RPMI8226 (cell line): ENCODE measurements at places on chromosomes 2 and 18.
A peak's percentile ranks its signal among the peaks of the same experiment; 100 is the strongest.

GRCh38 chr18:62131301-62131909 is 55.5 kb downstream of the PIGN start:
- DNase-seq: peak; percentile 75

- no peak for DNase-seq
Observed at GRCh38 chr2:40150266-40150665, 301.6 kb downstream of the SLC8A1 start.

DNA sequence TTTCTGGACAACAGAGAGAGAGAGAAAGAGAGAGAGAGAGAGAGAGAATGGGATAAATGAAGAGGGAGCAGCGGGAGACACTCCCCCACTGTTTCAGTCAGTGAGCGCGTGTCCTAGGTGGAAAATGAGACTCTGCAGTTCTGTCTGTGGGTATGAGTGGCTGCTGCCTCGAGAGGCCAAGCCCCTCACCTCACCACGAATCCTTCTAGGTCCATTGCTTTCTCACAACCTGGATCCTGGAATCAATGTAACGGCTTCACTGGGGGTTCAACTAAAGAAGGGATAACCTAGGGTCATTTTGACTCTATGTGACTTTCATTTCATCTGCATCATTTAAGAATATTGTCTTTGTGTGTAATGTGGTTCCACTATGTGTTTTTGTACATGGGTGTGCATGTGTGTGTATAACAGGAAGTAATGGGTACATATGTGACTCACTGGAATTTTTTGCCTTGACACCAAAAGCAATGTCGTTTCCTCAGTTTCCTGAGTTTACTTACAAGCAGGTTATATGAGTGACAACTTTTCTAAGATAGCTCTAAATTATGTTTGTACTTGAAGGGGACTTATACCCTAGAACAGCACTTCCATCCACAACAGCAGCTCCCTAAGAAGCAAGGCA is 221.4 kb upstream of the TRIB2 start:
- DNase-seq: no peak

DNA sequence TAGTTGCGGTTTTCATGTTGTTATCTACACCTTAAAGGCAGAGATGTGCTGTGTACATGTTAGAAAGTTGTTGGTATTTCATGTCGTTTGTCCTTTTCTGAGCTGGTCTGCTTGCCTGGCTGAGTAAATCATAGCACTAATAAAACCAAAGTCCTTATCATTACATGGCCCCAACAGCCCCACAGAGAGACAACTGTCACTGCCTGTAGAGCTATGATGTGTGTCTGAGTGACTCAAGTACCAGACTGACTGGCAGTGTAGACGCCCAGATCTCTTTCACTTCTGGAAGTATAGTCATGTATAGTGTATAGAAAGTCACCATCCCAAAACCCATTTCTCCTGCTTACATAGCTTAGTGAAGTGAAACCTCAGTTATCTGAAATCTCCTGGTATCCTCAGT is 4.3 kb downstream of the SOCS6 start:
- DNase-seq: no peak

DNA sequence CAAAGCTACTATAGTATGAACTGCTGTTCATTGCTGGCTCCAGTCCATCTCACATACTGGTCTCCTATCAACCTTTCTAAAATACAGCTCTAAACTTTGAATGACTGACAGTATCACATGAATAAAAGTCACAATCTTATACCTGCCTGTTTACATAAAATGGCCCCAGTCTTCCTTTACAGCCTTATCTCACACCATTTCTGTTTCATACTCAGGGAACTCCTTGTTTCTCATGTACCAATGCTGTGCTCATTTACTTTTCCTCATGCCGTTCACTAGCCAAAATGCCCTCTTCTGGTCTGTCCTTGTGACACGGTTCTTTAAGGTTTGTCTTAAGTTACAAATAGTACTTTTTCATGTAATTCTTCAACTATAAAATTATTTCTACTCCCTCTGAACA is 6.2 kb downstream of the ATP5MC3 start:
- DNase-seq: no peak

GRCh38 chr2:232321817-232322559 is 56.6 kb upstream of the ALPP start:
- DNase-seq: no peak

GRCh38 chr2:96315400-96316071 is 9.6 kb upstream of the ITPRIPL1 start:
- no peak for DNase-seq

DNA sequence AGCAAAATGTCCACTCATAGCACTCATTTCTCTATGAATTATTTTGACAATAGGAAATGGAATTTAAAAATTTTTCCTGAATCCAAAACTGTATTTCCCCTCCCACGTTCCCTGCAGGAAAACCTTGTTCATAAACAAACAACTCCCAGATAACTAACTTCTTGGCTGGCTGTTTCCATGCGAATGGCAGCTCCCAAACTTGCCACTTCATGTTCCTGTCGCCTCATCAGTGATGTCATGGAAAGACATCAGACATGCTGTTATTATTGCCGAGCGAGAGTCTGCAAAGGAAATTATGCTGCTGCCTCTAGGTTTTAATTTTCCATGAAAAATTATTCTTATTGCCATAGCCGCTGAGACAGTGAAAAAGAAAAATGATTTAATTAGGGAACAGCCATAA is 117.0 kb upstream of the RIOK3 start:
- DNase-seq: no peak

GRCh38 chr18:38368886-38369285 is 803.3 kb upstream of the CELF4 start:
- no peak for DNase-seq

DNA sequence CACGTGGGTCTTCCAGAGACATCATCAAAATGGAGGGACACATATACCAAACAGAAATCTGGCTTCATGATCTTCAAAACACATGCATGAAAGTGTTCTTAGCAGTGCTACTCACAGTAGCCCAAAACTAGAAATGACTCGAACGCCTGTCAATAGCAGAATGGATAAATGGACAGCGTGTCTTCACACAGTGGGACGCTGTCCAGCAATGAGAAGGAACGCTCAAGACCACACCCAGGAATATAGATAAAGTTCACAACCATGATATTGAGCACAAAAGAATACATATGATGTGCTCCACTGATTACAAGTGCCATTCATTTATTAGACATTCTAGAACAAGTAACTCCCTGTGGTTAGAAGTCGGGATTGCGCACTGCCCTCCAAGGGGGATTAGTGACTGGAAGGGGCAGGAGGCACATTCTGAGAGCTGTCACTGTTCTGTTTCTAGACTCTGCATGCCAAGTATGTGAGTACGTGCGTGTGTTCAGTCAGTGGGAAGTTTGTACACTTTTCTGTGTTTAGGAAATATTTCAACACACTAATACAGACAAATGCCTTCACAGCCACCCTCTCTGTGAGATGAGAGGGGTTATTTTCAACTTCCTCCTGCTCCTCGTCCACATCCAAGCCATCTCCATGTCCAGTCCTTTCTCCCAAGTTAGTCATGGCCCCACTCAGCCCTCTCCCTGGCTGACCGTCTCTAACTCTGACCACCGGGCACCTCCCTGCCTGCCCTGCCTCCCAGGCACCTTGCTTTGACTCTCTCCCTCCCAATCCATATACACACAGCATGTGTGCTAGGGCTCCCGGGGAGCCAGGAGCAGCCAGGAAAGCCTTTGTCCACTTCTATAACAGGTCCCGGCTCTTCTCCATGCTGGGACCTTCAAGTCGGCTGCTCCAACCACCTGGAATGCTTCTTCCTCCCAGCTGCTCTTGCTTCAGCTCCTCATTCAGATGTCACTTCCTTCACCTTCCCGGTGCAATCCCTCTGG is 26.9 kb upstream of the TNS1 start:
- DNase-seq: no peak

DNA sequence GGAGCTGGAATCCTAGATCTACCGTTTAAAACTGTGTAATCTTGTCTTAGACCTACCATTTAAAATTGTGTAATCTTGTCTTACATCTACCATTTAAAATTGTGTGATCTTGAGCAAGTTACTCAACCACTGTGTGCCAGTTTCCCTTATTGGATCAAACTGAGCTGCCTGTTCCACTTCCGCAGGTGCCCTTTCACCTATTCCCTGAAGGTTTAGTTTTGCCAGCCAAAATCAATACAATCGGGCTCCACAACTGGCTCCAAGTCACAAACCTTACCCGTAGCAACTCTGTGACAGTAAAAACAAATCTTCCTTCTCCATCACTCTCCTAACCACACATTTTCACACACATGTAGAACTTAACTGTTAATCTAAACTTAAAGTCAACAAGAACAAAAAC is 20.1 kb downstream of the DOCK10 start:
- no peak for DNase-seq

DNA sequence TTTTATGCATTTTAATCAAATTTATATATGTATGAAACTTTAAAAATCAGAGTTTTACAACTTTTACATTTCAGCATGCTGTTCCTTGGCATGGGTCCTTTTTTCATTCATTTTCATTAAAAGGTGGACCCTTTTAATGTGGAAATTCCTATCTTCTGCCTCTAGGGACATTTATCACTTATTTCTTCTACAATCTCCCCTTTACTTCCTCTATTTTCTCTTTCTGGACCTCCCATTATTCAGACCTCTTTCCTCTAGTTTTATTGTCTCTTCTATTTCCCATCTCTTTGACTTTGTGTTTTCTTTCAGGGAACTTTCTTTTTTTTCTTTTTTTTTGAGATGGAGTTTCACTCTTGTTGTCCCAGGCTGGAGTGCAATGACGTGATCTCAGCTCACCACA is 5.7 kb downstream of the PROC start:
- no peak for DNase-seq

- DNase-seq: no peak
Observed at GRCh38 chr2:78061301-78061700, 539.1 kb upstream of the LRRTM4 start.

DNA sequence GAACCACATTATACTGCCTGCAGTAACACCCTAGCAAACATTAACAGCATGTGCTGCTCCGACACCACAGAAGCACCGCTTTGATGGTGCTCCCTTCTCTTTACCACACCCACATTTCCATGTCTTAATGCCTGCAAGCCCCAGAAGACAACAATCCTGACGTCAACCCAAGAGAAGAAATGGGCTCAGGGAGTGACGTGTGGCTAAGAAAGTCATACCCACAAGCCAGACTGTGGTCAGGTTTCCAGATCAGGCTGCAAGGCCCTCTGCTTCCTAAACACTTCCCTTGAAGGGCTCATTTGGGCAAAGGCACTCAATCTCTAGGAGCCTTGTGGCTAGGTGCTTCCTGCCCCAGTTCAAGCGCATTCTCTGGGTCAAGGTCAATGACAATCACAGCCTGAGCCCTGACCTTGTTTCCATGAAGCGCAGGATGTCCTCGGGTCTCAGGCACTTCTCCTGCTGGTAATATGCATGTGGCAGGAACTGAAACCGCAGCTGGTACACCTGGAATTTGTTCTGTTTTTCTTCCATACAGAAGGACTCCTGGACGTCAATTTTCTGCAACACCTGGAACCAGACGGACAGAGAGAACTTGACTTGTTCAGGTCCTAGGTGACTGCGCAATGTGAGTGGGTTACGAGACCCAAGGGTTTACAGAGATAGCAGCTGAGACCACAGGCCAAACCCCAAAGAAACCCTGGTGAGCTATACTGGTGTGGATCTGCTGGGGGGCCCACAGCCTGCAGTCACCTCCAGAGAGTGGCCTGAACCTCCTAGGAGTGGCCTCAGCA is 67.2 kb downstream of the POLR1A start:
- DNase-seq: peak; percentile 90

- DNase-seq: peak; percentile 67
Observed at GRCh38 chr2:237702441-237703391, 75.3 kb downstream of the LRRFIP1 start.

DNA sequence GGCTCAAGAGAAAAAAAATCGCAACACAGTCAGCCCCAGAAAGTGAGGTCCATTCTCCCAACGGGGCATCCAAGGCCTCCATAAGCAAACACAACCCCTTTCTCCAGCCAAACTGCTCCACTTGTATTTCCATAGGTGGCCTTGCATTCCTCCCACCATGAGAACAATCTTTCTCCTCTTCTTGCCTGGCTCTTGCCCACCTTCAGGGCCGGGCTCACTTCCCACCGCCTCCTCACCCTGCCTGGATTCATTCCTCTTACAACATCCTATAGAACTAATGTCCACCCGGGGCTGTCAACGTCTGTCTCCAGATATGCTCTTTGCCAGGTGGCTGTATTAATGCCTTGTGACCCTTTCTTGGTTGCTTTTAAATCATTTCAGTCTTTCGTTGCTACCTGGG is 124.5 kb downstream of the SMAD7 start:
- no peak for DNase-seq

GRCh38 chr2:15472133-15472532 is 89.0 kb downstream of the NBAS start:
- no peak for DNase-seq

GRCh38 chr18:36440614-36441013 is 143.1 kb downstream of the FHOD3 start:
- DNase-seq: no peak

GRCh38 chr2:201174687-201175086 is 8.3 kb upstream of the CASP10 start:
- no peak for DNase-seq

- no peak for DNase-seq
Observed at GRCh38 chr2:17373041-17373440, 145.2 kb downstream of the RAD51AP2 start.

DNA sequence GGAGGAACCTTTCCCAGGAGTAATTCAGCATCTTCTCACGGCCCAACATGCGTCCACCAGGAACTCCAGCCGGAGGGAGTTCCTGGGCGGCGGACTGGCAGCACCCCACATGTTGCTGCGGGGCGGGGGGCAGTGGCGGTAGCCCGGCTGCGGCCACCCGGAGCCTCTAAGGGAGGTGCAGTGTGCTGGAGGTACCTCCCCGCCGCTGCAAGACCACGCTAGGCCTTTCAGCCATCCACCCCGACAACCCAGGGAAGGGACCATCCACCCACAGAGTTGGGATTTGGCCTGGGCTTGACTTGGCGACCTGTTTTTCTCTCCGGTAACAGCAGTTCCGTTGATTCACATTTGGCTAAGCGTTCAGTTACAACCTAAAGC is 625 bp downstream of the LYPD6 start:
- DNase-seq: no peak

- DNase-seq: peak; percentile 23
Observed at GRCh38 chr2:148907085-148907785, 32.2 kb downstream of the KIF5C start.

- DNase-seq: no peak
Observed at GRCh38 chr2:150261691-150262090, 225.8 kb downstream of the RND3 start.

- no peak for DNase-seq
Observed at GRCh38 chr2:37523814-37524362, 147.6 kb downstream of the CDC42EP3 start.

DNA sequence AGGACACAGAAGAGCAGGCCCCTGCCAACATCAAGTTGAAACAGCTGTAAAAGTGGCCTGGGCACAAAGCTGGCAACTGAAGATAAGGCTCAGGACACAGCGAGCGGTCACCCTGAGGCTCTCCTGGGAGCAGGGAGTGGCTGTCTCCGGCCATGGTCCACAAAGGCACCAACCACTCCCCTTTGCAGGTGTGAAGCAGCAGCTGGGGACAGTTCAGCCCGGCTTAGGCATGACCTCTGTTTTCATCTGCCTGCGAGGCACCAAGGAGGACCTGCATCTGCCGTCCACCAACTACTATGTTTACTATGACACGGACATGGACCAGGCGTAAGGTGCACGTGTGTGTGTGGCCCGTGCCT is 12.9 kb downstream of the TGOLN2 start:
- no peak for DNase-seq

GRCh38 chr2:48253301-48253700 is 276.7 kb upstream of the STON1 start:
- no peak for DNase-seq
